ENCODE measurements at places on chromosomes 16 and 17. TPM values are rescaled to one million over a fixed set of nuclear protein-coding genes. Genes with fewer than 3 reads are reported as not detected.

DNA sequence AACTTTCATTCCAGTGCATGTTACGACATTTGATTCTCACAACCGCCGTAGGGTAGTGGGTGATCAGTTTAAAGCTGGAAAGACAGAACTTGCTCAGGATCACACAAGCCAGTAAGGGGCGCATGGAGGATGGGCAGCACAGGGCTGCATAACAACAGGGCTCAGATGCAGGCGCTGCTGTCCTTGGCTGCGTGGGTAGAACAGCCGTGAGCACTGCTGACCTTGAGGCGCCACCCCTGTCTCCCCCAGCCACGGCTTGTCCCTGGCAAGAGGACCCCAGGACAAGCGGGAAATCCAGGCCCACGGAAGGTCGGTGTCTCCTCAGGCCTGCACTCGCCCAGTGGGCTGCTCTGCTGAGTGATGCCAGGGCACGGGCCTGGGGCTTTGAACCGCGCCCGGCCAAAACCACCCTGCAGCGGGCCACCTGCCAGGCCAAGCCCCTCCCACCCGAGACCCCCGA is 84.7 kb downstream of the LMF1 start:
- no peak for ATAC-seq

GRCh38 chr16:19913340-19913645 is 28.6 kb upstream of the GPRC5B start:
- no peak for ATAC-seq

GRCh38 chr17:81646869-81647600 is 9.3 kb downstream of the PDE6G start:
- peak; percentile 9 for ATAC-seq

The SPIRE2 gene
- total RNA-seq: 3.7 TPM

Data from motor neuron (in vitro differentiated cells).